ENCODE measurements at places on chromosomes 5 and 9.

GRCh38 chr9:27499451-27499850 is 24.6 kb upstream of the IFNK start:
- DNase-seq, result no peak

- no peak for DNase-seq
Observed at GRCh38 chr5:137332296-137332695, 166.8 kb downstream of the SPOCK1 start.

DNA sequence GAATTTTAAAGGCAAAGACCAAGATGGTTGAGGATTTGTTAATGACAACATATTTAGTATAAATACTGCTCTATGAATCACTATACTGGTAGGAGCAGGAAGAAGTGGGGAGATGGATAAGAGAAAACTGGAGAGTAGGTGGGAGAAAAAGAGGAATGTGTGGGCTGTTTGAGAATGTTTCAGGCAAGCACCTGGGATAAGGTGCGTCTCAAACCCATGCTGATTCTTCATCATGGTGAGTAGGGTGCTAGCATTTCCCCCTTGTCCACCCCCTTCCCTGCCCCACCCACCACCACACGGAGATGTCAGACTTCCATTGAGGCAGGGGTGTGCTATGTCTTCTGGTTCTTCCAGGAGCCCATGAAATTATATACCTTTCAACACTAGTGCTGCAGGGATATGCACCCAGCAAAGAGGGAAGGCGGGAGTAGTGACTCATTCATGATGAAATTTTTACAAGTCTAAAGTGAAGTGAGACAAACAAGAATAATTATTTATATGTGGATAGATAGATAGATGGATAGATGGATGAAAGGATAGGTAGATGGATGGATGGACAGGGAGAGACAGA is 54.3 kb downstream of the MTX3 start:
- no peak for DNase-seq

- no peak for DNase-seq
Observed at GRCh38 chr9:88229434-88229833, 91.2 kb upstream of the SPATA31C2 start.

GRCh38 chr5:61280761-61281427 is 51.2 kb upstream of the ZSWIM6 start:
- DNase-seq, result no peak

DNA sequence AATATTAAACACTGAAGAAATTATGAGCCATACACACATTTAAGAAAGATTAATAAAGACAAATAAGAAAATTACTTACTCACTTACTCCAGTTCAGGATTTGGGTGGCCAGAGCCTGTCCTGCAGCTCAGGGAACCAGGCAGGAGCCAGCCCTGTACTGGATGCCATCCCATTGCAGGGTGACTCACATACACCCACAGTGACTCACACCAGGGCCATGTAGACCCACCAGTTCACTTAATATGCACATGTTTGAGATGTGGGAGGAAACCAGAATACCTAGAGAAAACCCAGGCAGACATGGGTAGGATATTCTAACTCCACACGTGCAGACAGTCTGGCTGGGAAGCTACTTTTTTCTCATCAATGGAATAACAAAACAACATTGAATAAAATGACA is 49.6 kb upstream of the ADRB2 start:
- no peak for DNase-seq

DNA sequence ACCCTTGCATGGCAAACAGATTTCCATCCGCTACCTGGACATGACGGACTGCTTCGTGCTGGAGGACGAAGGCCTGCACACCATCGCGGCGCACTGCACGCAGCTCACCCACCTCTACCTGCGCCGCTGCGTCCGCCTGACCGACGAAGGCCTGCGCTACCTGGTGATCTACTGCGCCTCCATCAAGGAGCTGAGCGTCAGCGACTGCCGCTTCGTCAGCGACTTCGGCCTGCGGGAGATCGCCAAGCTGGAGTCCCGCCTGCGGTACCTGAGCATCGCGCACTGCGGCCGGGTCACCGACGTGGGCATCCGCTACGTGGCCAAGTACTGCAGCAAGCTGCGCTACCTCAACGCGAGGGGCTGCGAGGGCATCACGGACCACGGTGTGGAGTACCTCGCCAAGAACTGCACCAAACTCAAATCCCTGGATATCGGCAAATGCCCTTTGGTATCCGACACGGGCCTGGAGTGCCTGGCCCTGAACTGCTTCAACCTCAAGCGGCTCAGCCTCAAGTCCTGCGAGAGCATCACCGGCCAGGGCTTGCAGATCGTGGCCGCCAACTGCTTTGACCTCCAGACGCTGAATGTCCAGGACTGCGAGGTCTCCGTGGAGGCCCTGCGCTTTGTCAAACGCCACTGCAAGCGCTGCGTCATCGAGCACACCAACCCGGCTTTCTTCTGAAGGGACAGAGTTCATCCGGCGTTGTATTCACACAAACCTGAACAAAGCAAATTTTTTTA is 242.9 kb downstream of the MARCHF11 start:
- no peak for DNase-seq

GRCh38 chr5:68482199-68482598 is 266.6 kb downstream of the PIK3R1 start:
- no peak for DNase-seq

- DNase-seq, result peak; percentile 10
Observed at GRCh38 chr9:128587453-128587852, 35.1 kb downstream of the SPTAN1 start.

DNA sequence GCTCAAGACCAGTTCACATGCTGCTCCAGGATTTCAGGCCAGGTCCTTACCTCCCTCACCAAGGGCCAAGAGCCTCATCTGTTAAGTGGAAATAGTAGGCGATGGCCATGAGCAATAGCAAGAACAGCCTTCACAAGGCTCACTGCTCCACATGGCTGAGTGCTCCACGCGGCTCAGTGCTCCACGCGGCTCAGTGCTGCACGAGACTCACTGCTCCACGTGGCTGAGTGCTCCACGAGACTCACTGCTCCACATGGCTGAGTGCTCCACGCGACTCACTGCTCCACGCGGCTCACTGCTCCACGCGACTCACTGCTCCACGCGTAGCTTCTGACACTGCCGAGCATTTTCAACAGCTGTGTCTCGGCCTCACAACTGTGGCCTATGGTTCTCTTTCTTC is 36.4 kb upstream of the ADAMTS2 start:
- DNase-seq, result no peak

- no peak for DNase-seq
Observed at GRCh38 chr9:27168496-27168895, 59.5 kb downstream of the TEK start.

- no peak for DNase-seq
Observed at GRCh38 chr5:137712139-137712667, 23.7 kb downstream of the KLHL3 start.

- no peak for DNase-seq
Observed at GRCh38 chr5:3186736-3187405, 408.8 kb upstream of the IRX1 start.

- DNase-seq, result no peak
Observed at GRCh38 chr5:93006915-93007314, 574.1 kb downstream of the NR2F1-AS1 start.

GRCh38 chr5:51387884-51388275 is 4.6 kb downstream of the ISL1 start:
- no peak for DNase-seq

GRCh38 chr5:169801324-169801777 is 164.3 kb downstream of the DOCK2 start:
- DNase-seq, result no peak

GRCh38 chr9:85960688-85961093 is 19.7 kb downstream of the NAA35 start:
- no peak for DNase-seq

GRCh38 chr5:173573126-173573960 is 43.1 kb downstream of the BOD1 start:
- DNase-seq, result no peak

- DNase-seq, result no peak
Observed at GRCh38 chr5:179431221-179431824, 86.1 kb upstream of the ADAMTS2 start.

DNA sequence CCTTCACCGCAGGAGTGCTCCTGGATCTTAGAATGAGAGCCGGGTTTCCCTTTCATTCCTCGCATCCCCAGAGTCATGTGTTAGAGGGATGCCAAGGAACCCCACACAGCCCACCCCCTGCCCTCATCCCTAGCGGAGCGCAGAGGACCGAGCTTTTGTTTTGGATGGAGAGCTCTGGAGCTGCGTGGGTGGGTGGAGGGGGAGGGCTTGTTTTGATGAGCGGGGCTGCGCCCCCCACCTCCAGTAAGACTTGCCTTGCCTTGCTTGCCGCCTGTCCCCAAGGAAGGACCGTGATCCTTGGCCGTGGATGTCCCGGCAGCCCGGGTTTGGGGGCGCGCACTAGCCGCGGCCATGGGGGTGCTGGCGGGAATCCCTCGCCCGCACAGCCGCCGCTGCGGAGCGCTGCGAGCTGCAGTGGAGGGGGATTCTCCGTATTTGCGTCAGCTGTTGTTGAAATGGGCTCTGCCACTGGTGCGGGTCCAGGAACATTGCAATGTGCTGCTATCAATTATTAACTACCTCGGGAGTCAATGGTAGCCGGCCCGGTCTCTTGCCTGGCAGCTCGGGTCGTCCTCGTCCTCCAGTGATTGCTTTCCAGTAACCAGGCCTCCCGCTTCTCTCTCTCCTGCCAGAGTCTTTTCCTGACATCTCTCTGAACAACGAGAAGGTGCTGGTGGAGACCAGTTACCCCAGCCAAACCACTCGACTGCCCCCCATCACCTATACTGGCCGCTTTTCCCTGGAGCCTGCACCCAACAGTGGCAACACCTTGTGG is 1.0 kb downstream of the EGR1 start:
- DNase-seq, result no peak

DNA sequence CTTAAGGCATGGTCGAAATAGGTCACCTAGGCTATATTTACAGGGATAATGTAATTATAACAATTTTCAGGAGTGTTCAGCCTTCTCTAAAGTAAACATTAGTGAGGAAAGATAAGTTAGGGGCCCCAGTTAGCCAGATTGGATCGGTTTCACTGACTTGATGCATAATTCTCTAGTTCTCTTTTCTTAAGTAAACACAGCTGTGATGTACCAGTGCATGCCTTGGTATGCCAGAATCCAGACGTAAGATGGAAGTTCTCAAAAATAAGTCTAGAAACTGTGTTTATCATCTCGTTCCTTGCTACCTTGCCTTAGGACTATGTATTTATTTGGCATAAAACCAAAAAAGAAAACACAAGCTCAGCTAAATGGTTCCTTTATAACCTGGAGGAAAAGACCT is 442.2 kb upstream of the CLINT1 start:
- DNase-seq, result no peak

DNA sequence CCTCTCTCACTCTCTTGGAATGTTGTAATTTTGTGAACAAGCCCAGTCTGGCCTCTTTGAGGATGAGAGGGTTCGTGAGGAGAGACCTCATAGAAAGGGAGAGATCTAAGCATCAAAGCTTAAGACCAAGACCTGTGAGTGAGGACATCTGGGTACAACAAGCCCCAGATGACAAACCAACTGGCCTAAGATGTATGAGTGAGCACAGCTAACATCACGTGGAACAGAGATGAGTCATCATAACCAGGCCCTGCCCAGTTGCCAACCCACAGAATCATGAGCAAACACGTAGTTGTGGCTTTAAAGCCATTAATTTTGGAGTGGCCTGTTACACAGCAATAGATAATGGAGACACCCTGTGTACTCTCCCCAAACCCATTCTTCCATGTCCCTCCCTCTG is 439.1 kb upstream of the KIF2A start:
- DNase-seq, result no peak

GRCh38 chr9:36450110-36450732 is 50.2 kb upstream of the RNF38 start:
- no peak for DNase-seq

GRCh38 chr5:75496026-75496425 is 15.4 kb downstream of the CERT1 start:
- no peak for DNase-seq

DNA sequence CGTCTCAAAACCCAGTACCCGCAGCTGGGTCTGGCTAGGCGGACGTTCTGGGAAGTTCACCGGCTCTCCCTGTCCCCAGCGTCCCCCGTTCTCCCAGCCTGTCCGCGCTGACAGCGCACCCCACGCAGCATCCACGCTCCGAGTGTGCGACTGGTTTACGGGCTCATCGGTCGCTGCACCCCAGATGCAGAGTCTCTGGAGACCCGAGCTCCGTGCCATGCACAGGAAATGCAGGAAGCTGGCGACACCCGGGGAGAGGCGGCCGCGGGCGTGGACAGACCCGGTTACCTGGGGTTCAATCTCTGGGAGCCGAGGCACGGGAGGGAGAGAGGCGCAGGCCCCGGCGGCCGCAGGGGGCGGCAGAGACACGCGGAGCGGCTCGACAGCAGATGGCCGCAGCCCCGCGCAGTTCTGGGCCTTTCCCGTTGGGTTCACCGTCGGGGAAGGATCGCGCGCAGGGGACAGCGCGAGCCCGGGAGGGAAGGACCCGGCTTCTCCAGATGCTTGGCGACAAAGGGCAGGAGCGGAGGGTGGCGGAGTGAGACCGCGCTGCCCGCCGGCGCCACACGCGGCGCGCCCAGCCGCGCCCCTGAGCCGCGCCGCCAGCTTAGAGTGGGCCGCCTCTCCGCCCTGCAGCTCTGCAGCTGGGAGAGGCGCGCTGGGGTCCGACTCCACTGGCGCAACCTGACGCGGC is 558 bp downstream of the SHROOM1 start:
- no peak for DNase-seq

DNA sequence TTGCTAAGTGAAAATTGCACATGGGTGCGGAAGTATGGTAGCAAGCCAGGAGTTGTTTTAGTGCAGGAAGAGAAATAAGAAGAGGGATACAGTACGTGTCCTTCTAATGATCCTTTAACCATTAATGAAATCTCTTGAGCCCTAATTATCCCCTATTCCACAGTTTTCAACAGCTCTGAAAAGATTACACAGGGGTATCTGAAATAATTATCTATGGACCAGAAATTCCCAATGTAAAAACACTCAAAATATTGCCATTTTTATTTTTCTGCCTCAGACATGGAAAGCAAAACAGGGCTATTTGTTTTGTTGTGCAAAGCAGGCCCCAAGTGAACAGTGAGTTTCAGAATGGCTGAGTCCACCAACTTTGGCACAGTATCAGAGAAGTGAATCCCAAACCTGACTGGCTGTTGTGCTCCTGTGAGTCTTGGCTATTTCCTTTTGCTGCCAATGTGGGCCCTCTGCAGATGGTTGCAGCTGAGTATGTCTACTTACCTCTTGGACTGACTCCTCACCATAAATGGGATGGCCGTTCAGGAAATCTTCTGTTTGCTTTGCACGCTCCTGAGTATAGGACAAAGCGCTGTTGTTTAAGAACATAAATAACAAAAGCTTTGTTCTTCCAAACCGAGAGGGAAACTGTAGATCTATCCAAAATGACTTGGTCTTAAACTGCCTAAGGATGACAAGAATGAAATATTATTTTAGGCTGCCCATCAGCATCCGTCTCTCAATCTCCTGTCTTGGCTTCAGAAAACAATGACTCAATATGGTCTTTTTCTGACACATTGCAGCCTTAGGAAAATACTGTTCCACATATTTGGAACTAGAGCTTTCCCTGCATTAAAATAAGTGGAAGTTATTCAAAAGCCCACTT is 204.1 kb downstream of the DEPDC1B start:
- no peak for DNase-seq
